ENCODE measurements at places on chromosomes 13 and 19. TPM values are rescaled to one million over a fixed set of nuclear protein-coding genes. Genes with fewer than 3 reads are reported as not detected.

Gene ADGRE1
- not detected for total RNA-seq

Gene LRRC4B
- total RNA-seq, result 0.11 TPM

Gene CYP2S1
- total RNA-seq, result not detected

Gene SWSAP1
- 2.4 TPM for total RNA-seq

Gene ATP4A
- not detected for total RNA-seq

Gene C19orf33
- total RNA-seq, result not detected

Gene PRRG2
- 0.32 TPM for total RNA-seq

Gene ACP7
- total RNA-seq, result not detected

Gene EBI3
- total RNA-seq, result 1.0 TPM

DNA sequence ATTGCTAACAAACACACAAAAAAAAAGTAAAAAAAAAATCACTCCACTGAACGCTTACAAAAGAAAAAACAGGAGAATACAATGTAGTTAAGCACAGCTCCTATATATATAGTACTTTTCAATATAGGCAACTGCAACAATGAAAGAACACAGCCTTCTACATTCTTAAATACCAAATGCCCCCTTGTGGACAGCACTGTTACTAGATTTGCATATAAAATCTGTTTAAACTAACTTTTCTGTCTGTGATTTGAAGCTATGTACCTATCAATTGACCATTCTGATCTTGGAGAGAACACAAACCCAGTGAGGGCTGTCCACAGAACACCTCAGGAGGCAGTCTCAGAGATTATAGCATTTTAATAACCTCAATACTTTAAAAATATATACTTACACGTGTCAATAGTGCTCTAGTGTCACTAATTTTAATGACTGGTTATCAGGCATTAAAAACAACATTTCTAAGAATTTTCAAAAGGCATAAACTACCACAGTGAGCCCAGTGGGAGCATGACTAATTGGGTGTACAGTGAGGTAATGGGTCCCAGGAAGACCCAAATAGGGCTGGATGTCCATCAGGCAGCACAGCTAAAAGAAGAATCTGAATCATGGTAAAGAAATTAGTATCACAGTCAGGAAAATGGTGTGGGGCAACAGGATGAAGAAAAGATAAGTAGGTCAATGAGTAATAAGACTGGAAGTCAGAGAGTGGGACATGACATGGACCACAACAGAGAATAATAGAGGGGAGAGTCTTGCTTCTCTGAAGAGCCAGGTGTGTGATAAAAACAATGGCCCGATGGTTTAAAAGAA, 22.2 kb downstream of the CCDC169 start:
- H3K36me3 ChIP-seq, result no peaks in the 10 kb centered on the region
- H3K4me1 ChIP-seq, result peaks cover 13% of the 10 kb centered on the region
- H3K4me3 ChIP-seq, result no peak overlapping the region
- no peak overlapping the region for H3K27ac ChIP-seq
- peaks cover 28% of the 10 kb centered on the region for H3K27me3 ChIP-seq

- H3K4me1 ChIP-seq, result peaks cover 5% of the 10 kb centered on the region
- peak overlapping the region; percentile 51 for H3K4me3 ChIP-seq
- no peak overlapping the region for H3K27ac ChIP-seq
- DNase-seq, result peak; percentile 94
- no peaks in the 10 kb centered on the region for H3K27me3 ChIP-seq
Observed at GRCh38 chr19:15177269-15178116, 23.3 kb downstream of the NOTCH3 start.

DNA sequence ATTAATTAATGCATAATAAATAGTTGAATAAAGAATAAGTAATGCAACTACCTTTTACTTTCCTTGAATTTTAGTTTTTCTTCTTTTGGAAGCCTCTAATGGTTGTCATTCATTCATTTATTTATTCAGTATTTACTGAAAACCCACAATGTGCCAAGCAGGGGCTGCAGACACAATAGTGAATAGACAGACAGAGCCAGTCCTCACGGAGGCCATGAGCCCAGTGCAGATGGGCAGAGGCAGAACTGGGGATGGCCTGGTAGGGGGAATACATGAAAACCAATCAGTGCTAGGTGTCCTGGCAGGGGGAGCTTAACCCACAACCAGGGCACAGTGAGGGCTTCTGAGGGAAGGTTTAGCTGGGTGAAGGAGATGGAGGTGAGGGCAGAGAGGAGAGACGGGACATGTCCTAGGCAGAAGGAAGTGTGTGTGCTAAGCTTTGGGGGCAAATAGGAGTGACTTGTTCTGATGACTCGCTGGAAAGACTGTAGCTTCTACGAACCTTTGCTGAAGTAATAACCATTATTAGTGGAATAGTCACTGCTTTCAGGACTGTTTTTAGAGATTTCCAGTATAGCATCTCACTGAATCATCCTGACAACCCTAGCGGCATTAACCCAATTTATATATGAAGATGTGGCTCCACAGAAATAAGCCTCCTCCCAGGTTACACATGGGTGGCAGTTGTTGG, 55.9 kb downstream of the ERCC5 start:
- no peaks in the 10 kb centered on the region for H3K36me3 ChIP-seq
- no peak for DNase-seq
- no peak overlapping the region for H3K27ac ChIP-seq
- H3K4me3 ChIP-seq, result no peak overlapping the region
- H3K4me1 ChIP-seq, result no peaks in the 10 kb centered on the region

- no peak for DNase-seq
- H3K36me3 ChIP-seq, result no peaks in the 10 kb centered on the region
- H3K4me3 ChIP-seq, result no peak overlapping the region
- no peaks in the 10 kb centered on the region for H3K4me1 ChIP-seq
- H3K27ac ChIP-seq, result no peak overlapping the region
Observed at GRCh38 chr13:103557878-103558277, 491.7 kb upstream of the SLC10A2 start.

GRCh38 chr19:2336528-2337328, 8.2 kb downstream of the SPPL2B start:
- no peaks in the 10 kb centered on the region for H3K36me3 ChIP-seq
- DNase-seq, result no peak
- H3K4me3 ChIP-seq, result no peak overlapping the region
- no peaks in the 10 kb centered on the region for H3K27me3 ChIP-seq

- H3K27me3 ChIP-seq, result no peaks in the 10 kb centered on the region
- peak overlapping the region; percentile 66 for H3K27ac ChIP-seq
- H3K4me3 ChIP-seq, result no peak overlapping the region
- peaks cover 47% of the 10 kb centered on the region for H3K4me1 ChIP-seq
- H3K36me3 ChIP-seq, result peaks cover 5% of the 10 kb centered on the region
Observed at GRCh38 chr19:16442386-16443276, 29.1 kb downstream of the EPS15L1 start.

GRCh38 chr19:10552510-10553053, 8.9 kb downstream of the ATG4D start:
- H3K27me3 ChIP-seq, result no peaks in the 10 kb centered on the region
- peaks cover 28% of the 10 kb centered on the region for H3K36me3 ChIP-seq

DNA sequence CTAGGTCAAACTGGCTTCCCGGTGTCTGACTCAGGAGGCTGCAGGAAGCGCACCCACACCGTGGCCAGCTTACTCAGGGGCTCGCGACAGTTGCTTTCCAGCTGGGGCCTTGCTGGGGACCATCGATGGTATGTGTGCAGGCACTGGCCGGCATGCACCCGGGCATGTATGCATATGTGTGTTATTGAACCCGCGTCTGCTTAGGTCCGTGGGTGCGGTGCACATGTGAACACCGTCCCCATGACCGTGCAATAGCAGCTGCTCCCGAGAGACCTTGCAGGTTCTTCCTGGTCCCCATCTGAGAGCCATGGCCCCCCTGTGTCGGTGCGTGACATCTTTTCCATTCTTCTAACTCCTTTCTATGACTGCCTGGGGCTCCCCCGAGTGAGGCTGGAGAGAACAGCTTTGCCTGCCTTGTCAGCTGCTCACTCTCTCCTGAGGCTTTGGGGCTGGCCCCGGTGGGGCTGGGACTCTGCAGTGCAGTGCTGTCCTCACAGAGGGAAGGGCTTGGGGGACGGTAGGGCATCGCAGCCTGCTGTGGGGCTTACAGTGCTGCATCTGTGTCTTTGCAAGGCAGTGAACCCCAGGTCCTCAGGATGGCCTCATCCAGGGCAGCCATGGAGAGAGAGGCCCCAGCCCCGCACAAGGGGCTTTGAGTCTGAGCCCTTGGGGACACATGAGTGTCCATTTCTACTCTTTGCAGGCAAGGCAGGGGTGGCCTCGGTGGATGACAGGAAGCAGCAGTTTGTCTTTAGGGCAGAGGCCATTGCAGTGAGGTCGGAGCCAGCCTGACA, 65.1 kb downstream of the CHST8 start:
- no peak overlapping the region for H3K4me3 ChIP-seq
- no peaks in the 10 kb centered on the region for H3K36me3 ChIP-seq
- H3K27ac ChIP-seq, result no peak overlapping the region

GRCh38 chr13:113598481-113598880, 13.9 kb downstream of the TFDP1 start:
- no peak overlapping the region for H3K4me3 ChIP-seq
- no peak for DNase-seq
- no peak overlapping the region for H3K27ac ChIP-seq
- H3K4me1 ChIP-seq, result no peaks in the 10 kb centered on the region
- H3K36me3 ChIP-seq, result peaks cover 25% of the 10 kb centered on the region

- H3K4me1 ChIP-seq, result peaks cover 18% of the 10 kb centered on the region
- peaks cover 3% of the 10 kb centered on the region for H3K27me3 ChIP-seq
- DNase-seq, result no peak
- H3K36me3 ChIP-seq, result no peaks in the 10 kb centered on the region
Observed at GRCh38 chr13:110841846-110842245, 73.0 kb downstream of the ANKRD10 start.

GRCh38 chr13:37811441-37811840, 58.1 kb downstream of the TRPC4 start:
- H3K4me1 ChIP-seq, result peaks cover 4% of the 10 kb centered on the region
- H3K4me3 ChIP-seq, result no peak overlapping the region
- H3K27me3 ChIP-seq, result no peaks in the 10 kb centered on the region
- DNase-seq, result no peak
- H3K36me3 ChIP-seq, result peaks cover 3% of the 10 kb centered on the region

DNA sequence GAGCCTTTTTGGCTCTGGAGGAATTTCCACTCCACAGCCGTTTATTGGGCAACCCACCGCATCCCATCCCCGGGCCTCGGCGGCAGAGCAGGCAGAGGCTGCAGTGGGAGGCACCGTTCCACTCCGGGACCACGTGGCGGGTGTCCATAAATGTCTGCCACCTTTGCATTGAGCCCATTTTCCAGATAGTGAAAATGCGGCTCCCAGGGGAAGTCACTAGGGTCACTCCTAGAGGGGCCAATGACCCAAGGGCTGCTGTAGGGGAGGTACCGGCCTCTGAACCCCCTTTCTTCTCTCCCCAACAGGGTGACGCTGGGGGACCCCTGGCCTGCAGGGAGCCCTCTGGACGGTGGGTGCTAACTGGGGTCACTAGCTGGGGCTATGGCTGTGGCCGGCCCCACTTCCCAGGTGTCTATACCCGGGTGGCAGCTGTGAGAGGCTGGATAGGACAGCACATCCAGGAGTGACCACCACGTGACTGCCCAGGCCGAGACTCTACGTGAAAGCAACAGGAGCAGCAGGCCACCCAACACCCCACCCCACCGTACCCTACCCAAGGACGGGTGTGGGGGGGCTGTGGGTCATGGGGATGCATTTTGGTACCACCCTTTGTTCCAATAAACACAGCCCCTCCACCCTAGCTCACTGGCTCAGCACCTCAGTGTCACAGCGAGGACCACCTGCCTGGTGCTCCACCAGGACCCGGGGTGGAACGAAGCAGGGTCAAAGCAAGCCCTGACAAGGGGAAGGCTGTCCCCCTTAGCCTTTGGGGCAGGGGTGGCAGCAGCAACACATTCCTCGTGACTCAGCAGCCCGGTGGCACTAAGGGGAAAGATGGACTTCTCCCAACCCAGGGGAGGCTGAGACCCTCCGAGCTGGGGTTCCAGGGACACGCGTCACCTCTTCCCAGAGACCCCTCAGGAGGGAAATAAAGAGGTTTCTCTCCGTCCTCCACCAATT, 1.5 kb downstream of the TIMM13 start:
- no peak for DNase-seq
- H3K4me3 ChIP-seq, result peak overlapping the region; percentile 92
- H3K27ac ChIP-seq, result peak overlapping the region; percentile 77
- peaks cover 4% of the 10 kb centered on the region for H3K36me3 ChIP-seq

DNA sequence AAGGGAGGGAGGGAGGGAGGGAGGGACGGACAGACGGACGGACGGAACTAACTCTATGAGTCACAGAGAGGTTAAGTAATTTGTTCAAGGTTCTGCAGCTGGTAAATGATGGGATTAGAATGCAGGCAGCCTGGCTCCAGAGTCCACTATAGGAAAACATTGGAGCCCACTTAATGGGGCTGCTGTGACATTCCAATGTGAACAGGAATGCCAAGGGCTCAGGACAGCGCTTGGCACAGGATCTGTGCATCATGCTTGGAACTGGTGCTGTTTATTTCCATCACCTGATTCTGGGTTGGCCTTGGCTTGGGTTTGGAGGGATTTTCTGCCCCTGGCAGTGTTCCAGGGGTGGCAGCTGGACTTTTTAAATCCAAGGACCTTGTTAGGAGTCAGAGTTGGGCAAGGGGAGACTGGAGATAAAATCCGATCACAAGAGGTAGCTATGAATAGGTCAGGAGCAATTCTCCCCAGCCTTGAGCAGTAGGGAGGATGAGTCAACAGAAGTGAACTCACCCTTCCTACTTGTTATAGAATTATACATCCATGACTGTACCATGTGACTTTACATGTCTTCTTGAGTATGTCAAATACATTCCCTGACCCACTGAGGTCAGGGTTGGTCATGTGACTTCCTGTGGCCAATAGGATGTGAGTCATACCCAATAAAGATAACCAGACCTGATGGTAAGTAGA, 7.8 kb upstream of the HIF3A start:
- peak overlapping the region; percentile 92 for H3K27ac ChIP-seq
- no peaks in the 10 kb centered on the region for H3K27me3 ChIP-seq
- H3K4me1 ChIP-seq, result peaks cover 11% of the 10 kb centered on the region
- H3K4me3 ChIP-seq, result no peak overlapping the region
- no peaks in the 10 kb centered on the region for H3K36me3 ChIP-seq
- DNase-seq, result no peak

GRCh38 chr13:94415500-94416237, 63.8 kb downstream of the DCT start:
- no peak for DNase-seq
- peaks cover 24% of the 10 kb centered on the region for H3K27me3 ChIP-seq
- peaks cover 3% of the 10 kb centered on the region for H3K4me1 ChIP-seq
- no peak overlapping the region for H3K4me3 ChIP-seq

GRCh38 chr19:8504919-8505318, 2.5 kb upstream of the PRAM1 start:
- H3K27me3 ChIP-seq, result no peaks in the 10 kb centered on the region
- DNase-seq, result no peak
- peak overlapping the region; percentile 56 for H3K4me3 ChIP-seq
- peaks cover 19% of the 10 kb centered on the region for H3K4me1 ChIP-seq
- H3K27ac ChIP-seq, result no peak overlapping the region
- H3K36me3 ChIP-seq, result no peaks in the 10 kb centered on the region

GRCh38 chr19:50657222-50657669, 8.0 kb downstream of the C19orf81 start:
- no peak overlapping the region for H3K27ac ChIP-seq
- no peak for DNase-seq
- H3K36me3 ChIP-seq, result no peaks in the 10 kb centered on the region
- peak overlapping the region; percentile 76 for H3K4me3 ChIP-seq
- H3K4me1 ChIP-seq, result peaks cover 13% of the 10 kb centered on the region
- H3K27me3 ChIP-seq, result peaks cover 14% of the 10 kb centered on the region

GRCh38 chr19:28485292-28485691, 727.7 kb downstream of the UQCRFS1 start:
- H3K4me3 ChIP-seq, result no peak overlapping the region
- no peak overlapping the region for H3K27ac ChIP-seq
- H3K4me1 ChIP-seq, result peaks cover 6% of the 10 kb centered on the region
- no peaks in the 10 kb centered on the region for H3K36me3 ChIP-seq

- no peak overlapping the region for H3K27ac ChIP-seq
- no peaks in the 10 kb centered on the region for H3K4me1 ChIP-seq
- no peaks in the 10 kb centered on the region for H3K27me3 ChIP-seq
- H3K36me3 ChIP-seq, result no peaks in the 10 kb centered on the region
- no peak overlapping the region for H3K4me3 ChIP-seq
- DNase-seq, result no peak
Observed at GRCh38 chr19:54871696-54872095, 2.3 kb upstream of the FCAR start.

Data from osteocyte (in vitro differentiated cells).